SHP77 treated with DMSO at 0.1 percent for 48 hours (cell line): ENCODE measurements at places on chromosomes 3 and 15.

GRCh38 chr3:94305835-94306611 lies 243.2 kb downstream of the NSUN3 start:
- DNase-seq, result no peak

DNA sequence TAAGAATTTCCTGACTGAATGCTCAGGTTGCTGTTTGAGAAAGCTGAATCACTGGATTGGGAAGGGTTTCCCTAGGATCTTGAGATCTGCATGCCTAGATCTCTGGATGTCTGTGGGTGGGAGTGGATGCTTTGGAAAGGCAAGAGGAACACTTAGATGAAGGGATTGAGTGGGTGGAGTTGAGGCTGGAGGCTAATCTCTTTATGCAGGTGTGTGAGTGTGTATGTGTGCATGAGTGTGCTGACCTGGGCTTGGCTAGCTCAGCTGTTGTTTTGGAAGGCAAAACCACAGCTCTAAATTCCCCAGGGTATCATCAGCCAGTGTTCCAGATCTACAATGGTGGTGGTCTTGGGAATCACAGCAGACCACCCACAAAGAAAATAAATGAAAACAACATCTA lies 60.5 kb downstream of the CLDN1 start:
- no peak for DNase-seq

DNA sequence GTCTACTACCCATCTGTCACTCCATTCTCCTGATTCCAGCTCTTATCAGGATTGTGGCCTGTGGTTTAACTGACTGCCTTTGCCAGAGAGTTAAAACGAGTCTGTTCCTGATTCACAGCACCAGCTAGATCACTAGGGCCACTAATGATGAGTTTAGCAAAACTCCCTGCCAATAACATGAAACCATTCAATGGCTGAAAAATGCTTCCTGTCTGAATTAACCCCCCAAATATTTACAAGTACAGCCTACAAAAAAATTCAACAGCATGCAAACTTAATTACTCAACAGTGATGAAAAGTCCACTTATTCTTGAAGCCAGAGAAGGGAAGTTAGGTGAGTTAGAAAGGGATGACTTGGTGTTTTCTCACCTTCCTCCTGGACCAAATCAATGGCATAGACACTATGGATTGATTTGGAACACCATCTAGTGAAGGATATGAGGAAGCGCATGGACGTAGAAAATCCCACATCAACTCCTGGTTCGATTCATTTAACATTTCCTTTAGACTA lies 141.4 kb downstream of the TGFBR2 start:
- DNase-seq, result no peak

GRCh38 chr3:12278566-12278965 lies 10.3 kb upstream of the PPARG start:
- DNase-seq, result no peak

DNA sequence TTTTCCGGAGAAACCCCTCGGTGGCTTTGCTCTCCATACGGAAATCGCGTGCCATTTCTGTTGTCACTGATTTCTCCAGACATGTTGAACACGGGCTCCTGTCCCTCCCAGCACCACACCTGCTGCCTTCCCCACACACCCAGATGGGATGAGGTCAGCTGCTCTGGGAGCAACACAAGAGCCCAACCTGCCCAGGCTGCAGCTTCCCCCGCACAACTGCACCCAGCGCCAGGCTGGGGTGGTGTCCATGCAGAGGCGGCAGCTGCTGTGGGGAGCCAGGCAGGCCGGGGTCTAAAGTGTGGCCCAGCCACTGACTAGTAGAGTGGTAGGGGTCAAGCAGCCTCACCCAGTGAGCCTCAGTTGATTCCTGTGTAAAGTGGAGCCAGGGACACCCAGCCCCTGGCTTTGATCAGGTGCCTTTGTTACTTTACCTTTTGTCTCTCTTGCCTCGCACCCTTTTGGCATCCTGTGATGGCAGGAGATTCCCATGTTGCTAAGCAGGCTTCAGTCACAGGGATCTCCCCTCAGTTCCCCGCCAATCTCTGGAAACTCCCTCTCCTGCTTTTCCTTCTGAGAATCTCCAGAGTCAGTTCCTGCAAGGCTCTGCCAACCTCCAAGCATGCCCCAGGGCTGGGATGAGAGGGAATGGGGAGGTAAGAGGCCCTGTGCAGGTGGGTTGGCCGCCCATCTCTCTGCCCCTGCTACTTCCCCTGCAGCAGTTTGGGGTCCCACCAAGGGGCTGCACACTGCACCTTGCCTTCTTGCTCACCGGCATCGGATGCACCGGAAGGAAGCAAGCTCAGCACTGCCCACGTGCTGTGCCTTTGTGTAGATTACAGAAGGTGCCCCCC lies 91.8 kb upstream of the ALDH1A3 start:
- DNase-seq, result no peak

DNA sequence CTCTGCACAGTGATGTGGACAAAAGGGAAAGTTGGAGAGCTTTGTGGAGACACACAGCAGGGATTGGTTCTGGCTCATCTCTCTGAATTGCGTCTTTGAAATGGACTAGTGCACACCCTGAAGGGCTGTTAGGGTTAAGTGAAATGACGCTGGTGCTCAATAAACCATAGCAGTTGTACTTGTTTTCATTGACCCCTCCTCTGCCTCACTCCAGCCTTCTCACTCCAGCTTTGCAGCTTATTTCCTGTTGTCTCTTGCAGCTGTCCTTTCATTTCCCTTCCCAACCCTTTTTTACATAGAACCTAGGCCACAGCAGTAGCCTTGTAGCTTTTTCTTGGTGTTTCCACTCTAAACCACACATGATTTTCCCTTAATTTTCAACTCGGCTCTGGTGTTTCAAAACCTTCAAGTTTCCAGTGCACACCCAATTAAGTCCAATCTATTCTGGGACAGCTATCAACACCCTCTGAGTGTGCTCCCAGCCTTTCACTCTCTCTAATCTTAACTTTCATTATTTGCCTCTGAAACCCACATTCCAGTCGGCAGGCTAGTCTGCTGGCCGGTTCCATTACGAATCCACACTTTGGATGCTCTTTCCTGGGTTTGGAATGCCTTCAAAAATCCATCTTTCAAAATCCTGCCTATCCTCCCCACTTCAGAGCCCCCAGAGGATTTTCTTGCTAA lies 6.4 kb downstream of the C3orf52 start:
- peak; percentile 9 for DNase-seq

GRCh38 chr3:131397889-131398288 lies 16.3 kb downstream of the NUDT16 start:
- DNase-seq, result no peak

DNA sequence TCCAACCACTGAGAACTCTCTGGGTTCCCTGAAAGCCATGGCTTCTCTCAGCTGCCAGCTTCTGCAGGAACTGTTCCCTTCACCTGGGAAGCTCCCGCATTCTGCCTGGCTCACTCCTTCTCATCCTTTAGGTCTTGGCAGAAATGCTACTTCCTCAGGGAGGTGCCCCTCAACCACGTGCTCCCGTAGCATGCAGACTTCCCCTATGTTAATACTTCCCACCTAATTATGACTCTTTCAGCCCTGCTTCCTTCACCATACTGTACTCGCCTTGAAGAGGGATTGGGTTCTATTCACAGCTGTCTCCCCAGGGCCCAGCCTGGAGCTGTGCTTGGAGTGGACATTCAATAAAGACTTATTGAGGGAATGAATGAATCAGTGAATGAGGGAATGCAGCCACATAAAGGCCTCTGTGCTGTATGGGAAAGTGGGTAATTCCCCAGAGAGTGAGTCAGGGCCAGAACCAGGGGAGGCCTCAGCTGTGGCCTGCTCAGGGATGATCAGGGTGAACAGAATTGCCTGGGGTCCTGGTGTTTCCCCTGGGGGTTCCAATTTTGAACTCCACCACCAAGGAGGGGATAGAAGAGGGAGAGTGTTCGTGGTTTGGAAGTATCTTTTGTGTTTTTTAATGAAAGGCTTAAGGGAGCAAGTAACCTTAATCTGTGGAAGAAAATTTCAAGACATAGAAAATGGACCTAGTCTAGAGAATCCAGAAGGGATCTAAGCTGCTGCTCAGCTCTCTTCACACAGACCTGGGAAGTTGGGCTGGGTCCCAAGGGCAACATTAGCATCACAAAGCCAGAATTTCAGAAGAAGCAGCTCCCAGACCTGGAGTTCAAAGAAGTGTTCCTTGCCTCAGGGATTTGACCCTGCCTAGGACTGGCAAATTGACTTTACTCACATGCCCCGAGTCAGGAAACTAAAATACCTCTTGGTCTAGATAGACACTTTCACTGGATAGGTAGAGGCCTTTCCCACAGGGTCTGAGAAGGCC lies 14.6 kb upstream of the FAM107A start:
- DNase-seq, result no peak

DNA sequence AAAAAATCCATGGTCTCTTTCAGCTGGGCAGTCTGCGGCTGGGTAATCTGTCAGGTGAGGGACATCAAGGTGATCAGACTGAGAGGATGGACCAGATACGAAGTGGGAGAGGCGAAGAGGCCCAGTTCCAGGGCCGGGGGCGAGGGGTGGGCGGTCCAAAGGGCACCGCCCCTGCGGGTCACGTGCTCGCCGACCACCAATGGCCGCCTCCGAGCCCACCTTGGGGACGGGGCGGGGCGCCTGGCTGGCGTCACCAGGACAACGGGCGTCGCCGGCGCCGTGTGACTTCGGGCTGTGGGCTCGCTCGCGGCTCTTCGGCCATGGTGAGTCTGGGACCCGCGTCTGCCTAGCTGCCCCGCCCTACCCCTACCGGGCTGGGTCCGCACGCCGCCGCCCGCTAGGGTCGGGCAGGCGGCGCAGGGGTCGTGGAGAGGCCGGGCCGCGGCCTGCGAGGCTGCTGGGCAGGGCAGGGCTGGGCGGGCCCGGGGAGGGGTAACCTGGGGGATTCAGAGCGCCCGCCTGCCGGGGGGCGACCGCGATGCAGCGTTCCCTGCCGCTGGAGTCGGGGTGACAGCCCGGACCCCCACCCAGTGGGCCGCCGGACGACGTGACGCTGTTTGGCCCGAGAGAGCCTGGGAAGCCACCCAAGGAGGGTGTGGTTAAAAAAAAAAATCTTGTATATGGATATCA lies at the start of gene FBXL2:
TSS of gene FBXL2 (plus strand) at position 250 of the 690 bp plus-strand sequence. CDS start at position 321, 71 bp downstream.
- peak; percentile 62 for DNase-seq

- DNase-seq, result no peak
Observed at GRCh38 chr3:114680299-114680698, 386.5 kb downstream of the TIGIT start.

- DNase-seq, result no peak
Observed at GRCh38 chr3:146594843-146595482, 10.2 kb downstream of the PLSCR5 start.

DNA sequence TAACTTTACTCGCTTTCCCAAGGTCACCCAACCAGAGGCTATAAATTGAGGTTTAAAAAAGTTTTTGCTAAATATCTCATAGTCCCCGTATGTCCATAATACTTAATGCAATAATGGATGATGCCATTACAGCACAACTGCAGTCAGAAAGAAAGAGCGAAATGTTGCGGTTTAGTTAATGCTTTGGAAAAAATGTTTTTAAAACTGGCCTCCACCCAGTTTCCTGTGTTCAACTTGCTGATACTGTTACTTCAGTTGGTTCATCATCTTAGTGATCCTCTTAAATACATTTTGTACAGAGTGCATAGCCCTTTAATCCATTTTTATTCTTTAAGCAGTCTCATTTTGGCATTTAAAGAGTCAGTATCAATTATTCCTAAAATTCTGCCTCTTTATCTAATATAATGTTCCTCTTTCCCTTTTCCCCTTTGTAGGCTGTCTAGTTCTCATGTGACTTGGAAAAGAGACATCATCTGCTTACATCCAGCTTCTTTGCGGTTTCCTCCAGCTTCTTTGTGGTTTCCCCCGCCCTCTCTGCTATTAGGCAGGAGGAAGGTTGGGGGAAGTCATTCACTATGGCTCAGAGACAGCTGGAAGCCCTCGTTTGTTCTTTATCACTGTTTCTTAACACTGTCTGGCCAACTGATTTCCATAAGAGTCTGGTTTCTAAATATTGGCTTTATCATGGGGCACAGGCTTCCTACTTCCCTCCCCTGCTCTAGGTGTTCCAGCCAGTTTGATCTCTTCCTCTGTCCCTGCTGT lies 154.3 kb downstream of the GOLIM4 start:
- DNase-seq, result no peak

GRCh38 chr15:80523746-80524145 lies 119.6 kb downstream of the ARNT2 start:
- DNase-seq, result no peak

GRCh38 chr3:117477214-117477755 lies 767.7 kb downstream of the TUSC7 start:
- DNase-seq, result no peak

- no peak for DNase-seq
Observed at GRCh38 chr3:60386306-60386705, 864.9 kb downstream of the FHIT start.

- DNase-seq, result no peak
Observed at GRCh38 chr15:31135523-31135922, 34.0 kb upstream of the TRPM1 start.

DNA sequence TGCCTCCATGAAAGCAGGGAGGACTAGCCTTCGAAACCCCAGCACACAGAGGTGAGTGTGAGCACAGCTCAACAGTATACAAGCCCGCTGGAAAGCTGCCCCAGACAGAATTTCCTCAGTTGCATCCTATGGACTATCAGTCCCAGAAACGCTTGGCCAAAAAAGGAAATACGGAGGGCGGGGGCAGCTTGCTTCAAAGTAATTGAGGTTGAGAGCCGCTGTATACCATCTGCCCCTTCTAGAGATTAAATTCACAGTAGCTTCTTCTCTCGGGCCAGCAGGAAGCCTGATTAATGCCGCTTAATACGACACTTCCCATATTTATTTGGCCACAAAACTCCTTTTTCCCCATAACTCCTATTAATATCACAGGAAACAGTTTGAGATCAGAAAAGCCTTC lies 88.7 kb downstream of the LIPC start:
- DNase-seq, result no peak

DNA sequence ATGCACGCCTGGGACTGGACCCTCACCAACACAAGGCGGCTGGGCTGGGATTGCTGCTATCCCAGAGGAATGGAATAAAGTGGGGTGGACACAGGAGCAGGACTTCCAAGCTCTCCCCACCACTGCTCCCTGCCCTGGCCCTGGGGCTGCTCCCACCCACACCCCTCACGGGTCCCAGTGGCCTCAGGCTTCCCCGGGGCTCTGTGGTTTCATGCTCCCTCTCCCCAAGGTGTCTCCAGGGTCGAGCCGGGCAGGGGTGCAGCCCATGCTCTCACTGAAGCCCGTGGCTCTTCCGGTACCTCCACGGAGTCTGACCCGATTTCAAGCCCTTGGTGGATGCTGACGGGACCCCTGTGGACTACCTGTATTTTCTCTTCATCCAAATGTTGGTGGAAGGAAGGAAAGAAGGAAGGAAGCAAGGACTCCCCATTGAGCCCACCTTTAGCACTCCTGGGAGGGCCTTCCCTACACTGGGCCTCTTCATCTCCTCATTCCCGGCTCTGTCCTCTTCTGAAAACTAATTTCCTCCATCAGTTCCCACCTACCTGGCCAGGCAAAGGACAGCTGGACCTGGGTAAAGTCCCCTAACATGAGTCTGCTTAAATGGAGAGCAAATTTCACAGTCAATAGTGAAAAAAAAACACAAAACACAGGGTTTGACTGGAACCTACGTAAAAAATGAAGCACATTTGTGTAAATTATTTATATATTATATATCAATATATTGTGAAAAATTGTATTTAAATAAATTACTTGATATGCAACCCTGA lies 44.0 kb upstream of the PCSK6 start:
- no peak for DNase-seq

- no peak for DNase-seq
Observed at GRCh38 chr3:11779626-11780025, 67.1 kb downstream of the TAMM41 start.

- DNase-seq, result no peak
Observed at GRCh38 chr3:59074764-59075163, 24.9 kb upstream of the CFAP20DC start.
